ENCODE measurements at places on chromosomes 1 and 21.

- DNase-seq, result no peak
Observed at GRCh38 chr1:151775894-151776664, 12.8 kb upstream of the MRPL9 start.

GRCh38 chr1:53588053-53588779 lies 129.0 kb downstream of the DMRTB1 start:
- DNase-seq, result peak; percentile 32

DNA sequence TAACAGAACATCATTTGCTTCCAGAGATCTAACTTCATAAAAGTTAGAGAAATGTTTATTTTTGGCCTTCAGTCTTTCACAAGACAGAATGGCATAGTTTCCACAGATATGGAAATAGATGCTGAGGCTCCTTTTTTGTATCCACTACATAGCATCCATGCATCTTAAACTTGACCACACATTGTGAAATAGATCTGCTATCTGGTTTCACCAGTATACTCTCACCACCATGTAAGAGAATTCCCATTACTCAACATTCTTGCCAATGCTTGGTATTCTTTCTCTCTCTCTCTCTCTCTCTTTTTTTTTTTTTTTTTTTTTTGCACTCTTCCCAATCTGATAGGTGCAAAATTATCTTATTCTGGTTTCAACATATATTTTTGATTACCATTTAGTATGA lies 52.1 kb upstream of the PRMT6 start:
- no peak for DNase-seq

DNA sequence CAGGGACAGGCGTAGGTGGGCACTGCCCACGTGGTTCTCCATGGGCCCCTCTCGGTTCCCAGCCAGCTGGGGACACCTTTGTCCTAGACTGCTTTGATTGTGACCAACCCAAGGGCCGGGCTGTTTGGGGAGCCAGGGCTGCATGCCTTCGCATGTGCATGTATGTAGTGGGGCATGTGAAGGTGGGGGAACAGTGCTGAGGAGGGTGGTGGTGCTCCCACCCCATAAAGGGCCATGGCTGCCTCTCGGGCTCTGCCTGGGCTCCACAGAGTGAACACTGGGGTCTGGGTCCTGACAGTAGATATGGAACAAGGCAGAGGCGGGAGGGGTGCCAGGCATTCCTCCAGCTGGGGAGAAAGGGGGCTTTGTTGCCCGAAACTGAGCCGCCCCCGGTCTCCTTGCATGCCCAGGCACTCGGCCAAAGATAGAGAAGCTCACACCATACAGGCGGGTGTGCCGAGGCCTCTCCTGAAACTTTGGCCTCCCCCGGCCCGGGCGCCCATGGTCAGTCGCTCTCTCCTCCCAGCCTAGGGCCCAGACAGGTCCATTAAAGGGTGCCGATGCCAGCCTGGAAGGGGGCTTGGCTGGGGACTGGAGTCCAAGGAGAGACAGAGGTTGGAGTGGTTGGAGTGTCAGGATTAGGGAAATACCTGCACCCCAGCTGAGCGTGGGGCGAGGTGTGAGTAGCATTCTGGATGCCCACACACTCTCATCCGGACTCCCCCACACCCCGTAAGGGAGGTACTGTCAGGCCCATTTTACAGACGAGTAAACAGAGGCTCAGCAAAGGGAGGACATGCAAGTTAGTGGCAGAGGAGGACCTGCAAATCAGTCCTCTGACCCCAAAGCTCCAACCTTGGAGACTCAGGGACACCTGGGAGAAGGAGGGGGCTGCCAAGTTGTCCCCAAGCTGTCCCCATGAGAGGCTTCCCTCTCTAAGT lies 41.1 kb downstream of the EPHA2 start:
- DNase-seq, result no peak

- peak; percentile 72 for DNase-seq
Observed at GRCh38 chr1:11053758-11054137, 6.1 kb downstream of the SRM start.

DNA sequence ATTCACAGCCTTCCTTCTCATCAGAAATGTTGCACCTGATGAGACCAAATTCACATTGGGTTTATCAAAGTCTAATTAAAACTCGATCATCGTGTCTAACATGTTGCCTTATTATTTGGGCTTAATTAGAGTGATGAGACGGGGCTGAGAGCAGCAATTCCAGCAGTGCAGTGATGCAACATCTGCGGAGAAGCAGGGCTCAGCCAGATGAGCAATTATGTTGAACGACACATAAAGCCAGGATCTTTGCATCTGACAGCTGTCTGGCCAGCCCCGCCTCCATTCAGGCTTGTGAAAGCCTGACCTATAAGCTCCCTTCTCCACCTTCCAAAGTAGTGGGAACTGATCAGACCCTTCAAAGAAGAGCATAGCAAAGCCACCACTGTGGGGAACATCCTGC lies 109.8 kb downstream of the C1orf94 start:
- no peak for DNase-seq

DNA sequence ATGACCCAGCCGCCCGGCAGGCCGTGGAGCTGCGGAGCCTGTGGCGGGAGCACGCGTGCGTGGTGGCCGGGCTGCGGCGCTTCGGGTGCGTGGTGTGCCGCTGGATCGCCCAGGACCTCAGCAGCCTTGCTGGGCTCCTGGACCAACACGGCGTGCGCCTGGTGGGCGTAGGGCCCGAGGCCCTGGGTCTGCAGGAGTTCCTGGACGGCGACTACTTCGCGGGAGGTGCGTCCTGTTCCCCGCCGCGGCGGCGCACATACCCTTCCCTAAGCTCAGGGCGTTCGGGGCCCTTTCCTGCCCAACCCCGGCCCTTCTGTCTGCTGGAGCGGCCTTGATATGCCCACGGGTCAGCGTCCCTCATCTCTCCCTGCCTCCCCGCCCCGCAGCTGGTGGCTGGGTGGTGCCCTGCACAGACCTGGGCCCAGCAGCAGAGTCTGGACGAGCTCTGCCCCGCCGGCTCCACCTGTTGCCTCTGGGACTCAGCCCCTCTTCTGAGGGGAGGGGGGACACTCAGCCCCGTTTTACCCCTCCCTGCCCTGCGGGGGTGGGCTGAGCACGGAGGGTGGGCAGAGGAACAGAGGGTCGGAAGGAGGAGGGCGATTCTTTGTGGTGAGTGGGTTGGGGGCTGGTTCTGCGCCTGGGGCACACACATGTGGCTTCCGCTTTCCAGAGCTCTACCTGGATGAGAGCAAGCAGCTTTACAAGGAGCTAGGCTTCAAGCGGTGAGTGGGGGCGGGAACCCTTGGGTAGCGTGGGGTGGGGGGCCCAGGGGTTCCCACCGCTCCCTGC lies 688 bp downstream of the PRXL2B start:
- DNase-seq, result peak; percentile 78

- peak; percentile 93 for DNase-seq
Observed at GRCh38 chr1:161749509-161750407, at the start of gene DUSP12. TSS of gene DUSP12 (plus strand) at chr1:161749786. CDS start at chr1:161749802, 16 bp downstream.

DNA sequence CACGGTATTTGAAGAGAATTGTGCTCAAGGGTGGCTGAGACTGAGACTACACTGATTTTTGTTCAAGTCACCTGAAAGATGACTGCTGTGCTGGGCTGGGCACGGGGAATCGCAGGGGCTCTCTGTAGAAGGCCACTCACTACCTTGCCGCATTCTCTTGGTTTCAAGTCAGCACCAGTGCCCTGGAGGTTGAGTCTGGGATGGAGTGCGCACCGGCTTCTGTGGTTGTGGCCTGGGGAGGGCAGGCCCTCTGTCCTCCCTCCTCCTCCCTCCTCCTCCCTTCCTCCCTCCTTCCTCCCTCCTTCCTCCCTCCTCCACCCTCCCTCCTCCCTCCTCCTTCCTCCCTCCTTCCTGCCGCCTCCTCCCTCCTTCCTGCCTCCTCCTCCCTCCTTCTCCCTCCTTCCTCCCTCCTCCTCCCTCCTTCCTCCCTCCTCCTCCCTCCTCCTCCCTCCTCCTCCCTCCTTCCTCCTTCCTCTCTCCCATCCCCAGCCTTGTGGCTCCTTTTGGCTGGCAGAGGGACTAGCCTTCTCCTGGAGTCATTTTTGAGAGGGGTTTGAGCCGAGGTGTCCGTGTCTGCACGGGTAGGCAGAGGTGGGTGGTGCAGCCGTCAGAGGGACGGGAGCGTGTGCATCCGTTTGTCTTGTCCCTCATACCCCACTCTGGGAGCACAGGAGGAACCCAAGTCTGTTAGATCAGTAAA lies 9.5 kb downstream of the RER1 start:
- no peak for DNase-seq
